Activated effector memory CD4-positive, alpha-beta T cell treated with anti-CD3 and anti-CD28 coated beads, Interleukin-2, amount 50 U/mL, for 16 hours (primary cell): ENCODE measurements at places on chromosomes 6 and 20.
A peak's percentile ranks its signal among the peaks of the same experiment; 100 is the strongest.

- peak; percentile 74 for DNase-seq
Observed at GRCh38 chr6:54717849-54718455, 128.6 kb upstream of the FAM83B start.

GRCh38 chr6:116445102-116445501, 16.1 kb upstream of the CALHM6 start:
- DNase-seq = no peak

DNA sequence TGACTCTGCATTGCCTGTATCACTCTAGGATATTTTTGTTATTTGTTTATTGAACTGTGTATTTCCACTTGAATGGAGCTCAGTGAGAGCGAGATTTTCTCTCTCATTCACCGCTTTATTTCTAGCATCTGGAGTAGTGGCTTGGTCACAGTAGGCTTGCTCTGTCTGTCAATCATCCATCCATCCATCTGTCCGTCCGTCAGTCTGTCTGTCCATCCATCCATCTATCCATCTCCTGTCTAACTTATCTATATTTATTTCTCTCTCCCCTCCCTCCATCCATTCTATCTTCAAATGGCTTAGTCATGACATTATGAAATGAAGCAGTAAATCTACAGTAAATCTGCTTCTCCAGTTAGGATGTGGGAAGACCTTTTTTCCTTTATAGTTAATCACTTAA, 94.6 kb downstream of the TIAM2 start:
- DNase-seq = no peak

- DNase-seq = no peak
Observed at GRCh38 chr6:125658136-125658535, 91.3 kb upstream of the HEY2 start.

DNA sequence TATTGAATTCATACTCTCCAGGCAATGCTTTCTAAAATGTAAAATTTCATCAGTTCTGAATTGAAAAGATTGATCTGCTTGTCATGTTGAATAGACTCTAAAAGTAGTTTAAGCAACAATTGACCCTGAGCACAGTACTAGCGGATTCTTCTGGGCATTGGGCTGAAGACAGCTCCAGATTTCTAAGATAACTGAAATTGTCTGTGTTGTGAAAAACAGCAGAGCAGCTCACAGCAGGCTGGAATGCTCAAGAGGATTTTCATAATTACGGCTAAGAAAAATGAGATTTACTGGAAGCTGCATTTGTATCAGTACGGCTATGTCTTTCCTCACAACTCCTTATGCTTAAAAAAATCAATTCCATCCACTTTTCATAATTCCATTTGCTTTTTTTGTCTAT, 373.7 kb downstream of the HACE1 start:
- no peak for DNase-seq

DNA sequence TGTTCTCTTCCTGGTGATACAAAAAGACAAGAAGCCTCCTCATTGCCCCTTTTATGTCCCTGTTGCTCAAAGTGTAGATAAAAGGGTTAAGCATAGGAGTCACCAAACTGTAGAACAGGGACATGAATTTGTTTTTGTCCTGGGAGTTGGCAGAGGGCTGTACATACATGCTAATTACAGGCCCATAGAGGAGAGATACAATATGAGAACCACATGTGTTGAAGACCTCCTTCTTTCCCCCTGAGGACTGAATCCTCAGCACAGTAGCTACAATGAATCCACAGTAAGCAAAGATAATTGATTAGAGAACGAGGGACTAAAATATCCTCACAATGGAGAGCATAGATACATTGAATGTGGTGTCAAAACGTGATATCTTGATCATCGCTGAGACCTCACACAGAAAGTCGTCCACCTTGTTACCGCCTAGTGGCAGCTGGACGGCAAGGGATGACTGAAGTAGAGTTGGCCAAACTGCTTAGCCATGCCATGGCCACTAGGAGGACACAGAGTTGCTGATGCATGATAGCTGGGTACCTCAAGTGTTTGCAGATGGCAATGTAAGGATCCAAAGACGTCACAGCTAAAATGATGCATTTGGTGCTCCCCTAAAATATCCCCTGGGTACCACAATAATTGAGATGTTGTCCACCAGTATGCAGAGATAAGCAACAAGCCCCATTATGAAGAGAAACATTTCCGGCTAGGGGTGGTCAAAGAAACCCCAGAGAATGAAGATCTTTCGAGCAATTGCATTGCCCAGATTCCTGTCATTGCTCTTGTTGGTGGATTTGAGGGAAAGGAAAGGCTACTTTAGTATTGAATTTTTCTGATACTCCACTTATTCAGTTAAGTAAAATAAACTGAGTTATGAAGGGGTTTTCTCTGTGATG, 15.0 kb downstream of the OR2B3 start:
- no peak for DNase-seq

DNA sequence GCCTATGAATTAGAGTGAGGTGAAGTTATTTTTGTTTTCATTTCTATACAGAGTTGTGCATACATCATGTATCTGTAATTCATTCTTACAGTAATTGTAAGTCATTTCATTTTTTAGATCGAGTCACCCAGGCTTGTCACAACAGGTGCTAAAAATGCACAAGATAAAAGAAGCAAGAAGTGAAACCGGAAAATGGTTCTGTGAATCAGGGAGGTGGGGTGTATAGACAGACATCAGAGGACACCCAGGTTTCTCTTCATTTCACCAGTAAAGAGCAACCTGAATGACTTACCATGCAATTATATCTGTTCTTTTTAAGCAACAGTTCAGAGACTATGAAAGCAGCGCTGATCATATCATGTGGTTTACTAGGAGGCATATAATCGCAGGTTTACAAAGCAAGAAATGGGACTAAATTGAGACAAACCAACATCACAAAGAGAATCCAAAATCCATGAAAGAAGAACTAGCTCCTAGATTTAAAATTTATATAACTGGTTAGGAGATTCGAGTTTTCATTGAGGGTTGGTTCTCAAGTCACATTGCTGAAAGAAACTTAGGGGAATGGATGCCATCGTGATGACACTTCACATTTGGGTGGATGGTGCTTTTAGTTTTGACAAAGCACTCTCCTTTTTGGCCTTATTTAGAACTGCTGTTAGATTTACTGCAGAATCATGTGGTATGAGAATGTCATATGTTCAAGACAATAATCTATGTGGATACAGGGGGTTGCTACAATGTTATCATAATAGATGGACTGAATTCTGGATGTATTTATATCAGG, 27.9 kb upstream of the TBC1D7 start:
- no peak for DNase-seq

DNA sequence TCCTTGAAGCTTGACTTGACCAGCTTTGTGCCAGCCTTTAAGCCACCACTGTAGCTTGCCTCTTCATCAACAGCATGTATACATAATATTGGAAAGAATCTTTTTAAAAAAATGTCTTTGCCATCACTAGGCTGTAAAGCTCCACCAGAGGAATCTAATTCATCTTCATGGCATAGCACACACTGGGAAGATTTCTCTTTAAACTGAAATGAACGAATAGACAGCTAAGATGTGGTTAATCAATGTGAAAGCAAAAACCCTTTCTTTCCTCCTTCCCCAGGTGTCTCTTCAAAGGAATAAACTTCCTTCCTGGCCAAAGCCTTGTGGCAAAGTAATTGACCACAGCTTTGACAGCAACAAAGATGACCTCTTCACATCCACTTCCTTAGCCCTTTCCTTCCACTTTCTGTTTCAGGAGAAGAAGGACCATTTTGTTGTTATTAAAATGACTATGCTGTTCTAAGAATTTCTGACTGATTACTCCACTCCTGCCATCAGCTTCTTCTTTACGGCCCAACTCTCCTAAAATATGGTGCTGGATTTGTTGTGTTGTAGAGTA, 428.7 kb upstream of the SOX4 start:
- no peak for DNase-seq

DNA sequence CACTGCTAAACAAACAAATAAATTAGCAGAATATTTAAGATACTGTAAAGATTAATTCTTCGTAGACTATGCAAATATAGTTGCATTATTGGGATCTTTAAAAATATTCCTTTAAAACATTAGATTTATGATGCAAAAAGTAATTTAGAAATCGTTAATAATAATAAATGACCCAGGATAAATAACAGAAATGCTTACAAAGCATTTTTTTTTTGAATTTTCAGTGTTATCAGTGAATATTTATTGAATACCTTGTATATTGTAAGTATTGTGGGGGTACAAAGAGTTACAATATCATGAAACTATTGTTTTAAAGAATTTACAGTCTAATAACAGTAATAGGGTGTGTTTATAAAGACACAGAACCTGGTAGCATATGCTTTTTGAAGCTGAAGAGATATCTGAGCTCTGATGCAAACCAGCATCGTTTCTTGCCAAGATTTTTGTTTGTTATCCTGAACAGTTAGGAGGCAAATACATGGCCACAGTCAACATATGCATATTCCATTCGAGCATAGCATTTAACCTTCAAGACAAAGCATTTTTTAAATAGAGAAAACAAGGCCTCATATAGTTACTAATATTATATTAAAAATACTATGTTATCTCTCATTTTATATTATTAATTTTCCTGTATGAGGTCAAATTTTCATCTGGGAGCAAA, 487.2 kb downstream of the PHF3 start:
- DNase-seq = no peak

GRCh38 chr6:150177952-150178520, 35.2 kb downstream of the PPP1R14C start:
- no peak for DNase-seq

DNA sequence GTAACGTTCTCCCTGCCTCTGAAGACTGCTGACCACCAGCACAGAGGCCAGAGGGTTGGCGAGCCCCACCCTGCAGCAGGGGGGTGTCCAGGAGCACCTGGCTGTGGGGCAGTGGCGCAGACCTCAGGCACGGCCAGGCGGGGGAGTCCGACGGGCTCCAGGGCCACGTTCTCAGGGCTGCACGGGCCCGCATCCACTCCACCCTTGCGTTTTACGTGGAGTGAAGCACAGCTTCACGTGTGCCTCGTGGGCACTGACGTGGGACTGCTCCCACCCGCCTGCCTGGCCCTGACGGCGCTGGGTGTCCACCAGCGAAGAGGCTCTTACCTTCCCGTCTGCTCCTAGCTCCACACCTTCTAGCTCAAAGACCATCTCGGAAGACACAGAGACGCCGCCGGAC, 6.9 kb downstream of the RPS21 start:
- no peak for DNase-seq

DNA sequence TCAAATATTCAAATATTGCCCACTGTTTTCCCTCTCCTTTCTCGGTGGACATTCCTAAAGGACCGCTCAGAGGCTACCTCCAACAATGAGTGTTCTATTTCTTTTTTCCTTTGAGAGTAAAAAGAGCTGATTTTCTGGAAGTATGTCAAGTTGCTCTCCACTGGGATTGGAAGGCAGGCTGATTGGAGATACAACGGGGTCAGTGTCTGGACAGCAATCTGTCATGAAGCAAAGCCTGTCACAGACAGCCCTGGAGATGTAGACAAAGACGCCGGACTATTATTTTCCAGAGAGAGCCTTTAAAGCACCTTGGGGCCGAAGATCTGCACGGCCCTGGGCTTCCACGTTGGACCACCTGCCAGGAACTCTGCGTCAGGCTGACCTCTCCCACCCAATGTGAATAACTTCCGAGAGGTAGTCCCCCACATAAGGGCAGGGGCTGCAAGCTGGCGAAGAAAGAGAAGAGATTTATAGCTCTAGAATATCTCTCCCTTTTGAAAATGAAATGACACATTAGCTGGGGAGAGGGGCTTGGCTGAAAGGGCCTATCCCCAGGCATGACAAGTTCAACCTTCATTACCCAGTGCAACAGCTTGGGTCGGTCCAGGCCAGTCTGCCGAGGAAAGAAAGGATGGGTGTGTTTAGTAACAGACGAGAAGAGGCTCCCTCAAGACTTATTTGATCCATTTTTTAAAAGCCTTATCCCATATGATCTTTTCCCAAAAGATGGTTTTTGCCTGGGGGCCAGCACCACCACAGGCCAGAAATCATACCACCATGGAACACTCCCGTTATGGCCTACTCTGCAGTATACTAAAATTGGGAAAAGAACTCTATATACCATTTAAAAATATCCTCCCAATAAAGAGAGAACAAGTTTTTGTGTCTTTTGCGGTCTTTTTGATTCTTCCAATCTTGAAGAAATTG, 131.1 kb downstream of the OLIG3 start:
- DNase-seq = no peak

- no peak for DNase-seq
Observed at GRCh38 chr6:105882121-105882803, 203.9 kb upstream of the PRDM1 start.

DNA sequence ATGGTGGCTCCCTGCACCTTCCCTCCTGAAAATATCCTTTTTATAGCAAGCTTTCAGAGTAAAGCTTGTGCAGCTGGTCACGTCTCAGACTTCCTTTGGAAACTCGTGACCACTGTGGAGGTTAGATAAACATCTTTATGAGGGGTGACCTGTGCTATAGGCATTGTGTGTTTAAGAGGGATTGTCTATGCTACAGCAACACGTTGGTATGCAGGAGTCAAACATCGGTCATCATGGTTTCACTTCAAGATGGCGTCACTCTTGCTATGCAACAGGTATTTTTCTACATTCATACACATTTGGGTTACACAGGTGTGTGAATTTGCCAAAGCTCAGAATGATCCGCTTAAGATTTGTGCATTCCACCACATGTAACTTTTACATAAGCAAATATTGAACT, 14.6 kb upstream of the BLCAP start:
- no peak for DNase-seq

DNA sequence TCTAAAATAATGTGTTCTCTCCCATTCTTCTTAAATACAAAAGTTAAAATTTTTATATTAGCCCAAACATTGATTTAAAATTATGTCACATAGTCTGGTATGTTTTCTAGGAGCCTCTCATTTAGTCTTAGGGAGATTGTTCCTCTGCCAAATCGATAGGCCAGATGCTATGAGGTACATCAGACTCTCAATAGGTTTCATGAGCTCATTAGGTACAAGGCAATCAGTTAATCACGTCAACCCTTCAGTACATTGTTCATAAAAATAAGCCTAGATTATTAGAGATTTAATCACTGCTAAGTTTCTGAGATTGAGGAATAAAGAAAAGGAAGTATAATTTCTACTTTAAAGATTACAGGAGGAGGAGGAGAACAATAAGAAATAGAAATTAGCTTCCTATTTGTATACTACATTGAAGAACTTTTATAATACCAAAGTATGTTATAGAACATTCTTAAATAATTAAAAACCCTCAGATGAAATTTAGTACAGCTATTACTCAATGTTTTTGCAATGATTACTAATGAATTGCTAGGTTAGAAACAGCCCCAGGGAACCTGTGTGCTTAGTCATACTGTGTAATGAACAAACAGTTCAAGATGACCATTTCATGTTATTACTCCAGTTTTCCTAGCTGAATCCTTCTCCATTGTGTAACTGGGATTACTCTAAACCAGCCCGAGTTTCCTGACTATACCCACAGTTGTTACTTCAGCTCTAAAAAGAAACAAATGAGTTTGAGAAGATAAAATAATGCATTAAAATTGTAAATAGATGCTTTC, 117.0 kb downstream of the BMP5 start:
- DNase-seq = no peak

GRCh38 chr6:94289131-94289530, 869.8 kb upstream of the EPHA7 start:
- no peak for DNase-seq

GRCh38 chr6:153644000-153644399, 395.0 kb upstream of the OPRM1 start:
- no peak for DNase-seq
